ENCODE measurements at places on chromosomes 6 and 20.

DNA sequence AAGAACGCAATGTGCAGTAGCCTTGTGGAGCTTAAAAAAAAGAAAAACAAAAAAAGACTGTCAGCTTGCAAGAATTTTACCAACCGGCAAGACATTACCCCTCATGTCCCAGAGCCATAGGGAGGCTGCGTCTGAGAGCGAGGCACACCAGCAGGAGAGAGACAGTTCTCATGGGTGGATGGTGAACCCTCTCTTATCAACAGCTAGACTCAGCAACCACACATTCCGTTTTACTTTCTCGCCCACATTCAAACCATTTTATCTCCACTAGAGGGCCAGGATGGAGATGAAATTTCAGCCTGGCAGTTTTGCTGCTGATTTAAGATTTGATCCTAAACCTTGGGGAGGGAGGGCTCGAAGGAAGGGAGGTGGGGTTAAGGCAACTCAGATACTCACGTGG, 247.0 kb downstream of the ATXN1 start:
- peak; percentile 58 for DNase-seq

- DNase-seq, result no peak
Measured at GRCh38 chr20:37351689-37352607, 6.0 kb downstream of the SRC start.

- DNase-seq, result no peak
Measured at GRCh38 chr6:108764580-108764950, 83.7 kb upstream of the ARMC2 start.

GRCh38 chr20:14878676-14879019, 541.2 kb upstream of the FLRT3 start:
- DNase-seq, result no peak

GRCh38 chr6:120875900-120876299, 458.4 kb downstream of the TBC1D32 start:
- DNase-seq, result no peak

DNA sequence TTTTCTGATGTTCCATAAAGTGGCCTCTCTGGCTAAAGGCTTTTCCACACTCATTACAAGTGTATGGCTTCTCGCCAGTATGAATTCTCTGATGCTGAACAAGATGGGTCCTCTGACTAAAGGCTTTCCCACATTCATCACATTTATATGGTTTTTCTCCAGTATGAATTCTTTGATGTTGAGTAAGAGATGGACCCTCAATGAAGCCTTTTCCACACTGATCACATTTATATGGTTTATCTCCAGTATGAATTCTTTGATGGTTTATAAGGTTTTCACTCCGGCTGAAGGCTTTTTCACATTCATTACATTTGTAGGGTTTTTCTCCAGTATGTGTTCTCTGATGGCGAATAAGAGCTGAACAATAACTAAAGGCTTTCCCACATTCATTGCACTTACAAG, 20.4 kb downstream of the ZNF184 start:
- no peak for DNase-seq

DNA sequence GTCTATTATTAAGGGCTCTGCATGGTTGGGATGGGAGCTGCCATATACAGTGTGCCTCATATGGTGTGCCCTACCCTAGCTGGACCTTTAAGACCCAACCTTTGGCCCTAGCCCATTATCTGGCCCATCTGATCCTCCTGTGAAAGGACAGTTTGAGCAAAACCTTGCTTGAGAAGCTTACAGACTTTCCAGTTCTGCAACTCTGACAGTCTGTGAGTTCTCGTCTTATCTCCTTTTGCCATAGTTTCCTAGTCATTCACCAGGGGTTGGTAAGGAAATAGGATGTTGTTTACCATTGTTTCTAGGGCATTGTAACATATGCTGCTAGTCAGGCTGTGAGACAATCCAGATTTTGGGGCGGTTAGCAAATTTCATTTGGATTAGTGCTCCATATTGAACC, 17.2 kb downstream of the CTNNBL1 start:
- no peak for DNase-seq

GRCh38 chr20:60993433-60994044, 258.5 kb upstream of the CDH4 start:
- no peak for DNase-seq

DNA sequence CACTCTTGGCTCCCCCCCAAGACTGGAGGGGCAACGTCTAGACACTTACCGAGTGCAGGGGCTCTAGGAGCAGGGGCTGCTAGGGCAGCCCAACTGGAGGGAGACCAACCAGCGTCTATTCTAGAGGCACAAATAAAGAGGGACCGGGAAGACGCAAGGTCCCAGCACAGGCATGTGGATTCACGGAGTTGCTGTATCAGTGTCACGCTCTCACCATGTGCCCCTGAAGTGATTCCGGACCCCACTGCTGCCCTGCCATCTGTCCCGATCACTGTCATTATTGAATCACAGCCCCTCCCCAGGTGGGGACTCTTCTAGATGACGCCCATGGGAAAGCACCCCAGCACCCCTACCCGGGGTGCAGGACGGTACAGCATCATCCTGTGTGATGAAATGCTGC, 54.2 kb downstream of the RAMACL start:
- no peak for DNase-seq

DNA sequence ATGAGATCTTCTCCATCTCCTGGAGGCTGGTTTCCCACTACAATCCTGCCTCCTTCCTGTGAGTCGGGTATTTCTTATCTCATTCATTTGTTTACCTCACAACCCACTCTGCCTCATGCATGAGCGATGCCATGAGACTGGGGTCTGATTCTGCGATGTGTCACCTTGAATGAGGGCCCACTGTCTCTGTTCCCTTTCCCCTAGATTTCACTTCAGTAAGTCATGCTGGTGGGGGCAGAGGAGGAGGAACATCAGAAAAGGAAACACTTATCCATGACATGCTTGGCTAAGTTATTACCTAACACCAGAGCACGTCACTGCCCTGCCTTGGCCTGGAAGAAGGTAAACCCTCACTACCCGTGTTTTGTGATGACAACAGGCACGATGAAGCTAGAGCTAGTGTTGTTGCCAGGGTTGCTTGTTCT, 337.4 kb upstream of the PRDM1 start:
- peak; percentile 38 for DNase-seq

DNA sequence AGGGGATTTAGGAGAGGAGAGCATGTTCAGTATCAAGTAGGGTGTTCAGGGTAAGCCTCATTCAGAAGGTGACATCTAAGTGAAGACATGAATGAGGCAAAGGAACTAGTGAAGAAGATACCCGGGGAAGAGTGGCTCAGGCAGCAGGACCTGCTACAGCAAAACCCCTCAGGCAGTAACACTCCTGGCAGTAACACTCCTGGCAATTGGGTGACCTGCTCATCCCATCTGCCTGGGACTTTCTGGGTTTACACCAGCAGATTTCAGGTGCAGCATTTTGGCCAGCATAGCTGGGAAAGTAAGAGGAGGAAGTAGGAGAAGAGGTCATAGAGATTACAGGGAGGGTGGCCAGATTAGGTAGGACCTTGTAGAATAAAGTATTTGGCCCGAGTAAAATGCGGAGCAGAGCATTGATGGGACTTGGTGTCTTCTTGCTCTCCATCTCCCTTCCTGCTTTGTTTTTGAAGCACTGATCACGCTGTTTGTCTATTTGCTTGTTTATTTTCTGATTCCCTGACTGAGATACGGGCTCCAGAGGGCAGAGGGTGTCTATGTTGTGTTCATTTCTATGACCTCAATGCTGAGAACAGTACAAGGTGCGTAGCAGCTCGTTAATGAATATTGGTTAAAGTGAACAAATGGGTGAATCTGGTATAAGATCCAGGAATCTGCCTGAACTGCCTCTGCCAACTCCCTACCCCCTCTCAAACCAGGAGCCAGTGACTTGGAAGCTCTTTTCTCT, 88.3 kb downstream of the IYD start:
- no peak for DNase-seq

GRCh38 chr20:8589956-8590355, 457.9 kb downstream of the PLCB1 start:
- DNase-seq, result peak; percentile 35

- DNase-seq, result no peak
Measured at GRCh38 chr20:19304886-19305415, 92.5 kb downstream of the SLC24A3 start.

- DNase-seq, result peak; percentile 28
Measured at GRCh38 chr6:152575621-152576150, 61.5 kb downstream of the SYNE1 start.

DNA sequence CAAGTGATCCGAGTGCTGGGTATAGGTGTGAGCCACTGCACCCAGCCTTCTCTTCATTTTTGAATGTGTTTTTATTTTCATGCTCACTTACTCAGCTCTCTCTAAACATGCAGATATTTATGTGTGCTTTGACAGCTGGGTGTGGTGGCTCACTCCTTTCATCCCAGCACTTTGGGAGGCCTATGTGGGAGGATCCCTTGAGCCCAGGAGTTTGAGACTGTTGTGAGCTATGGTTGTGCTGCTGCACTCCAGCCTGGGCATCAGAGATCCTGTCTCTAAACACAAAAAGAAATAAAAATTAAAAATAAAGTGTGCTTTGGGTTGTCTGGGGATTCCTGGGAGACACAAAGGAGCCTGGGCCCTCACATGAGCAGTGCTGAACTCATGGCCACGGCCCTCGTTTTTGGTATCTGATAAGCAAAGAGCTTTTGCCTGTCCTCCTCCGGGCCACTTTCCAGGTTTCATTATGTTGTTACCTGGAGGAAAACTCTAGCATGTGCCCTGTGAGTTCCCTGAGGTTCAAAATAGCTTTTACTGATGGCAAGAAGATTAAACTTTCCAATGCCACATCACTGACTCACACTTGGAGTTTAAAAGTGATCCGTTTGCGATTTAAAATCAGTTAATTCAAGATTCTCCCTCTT, 78.5 kb downstream of the CD164 start:
- no peak for DNase-seq

DNA sequence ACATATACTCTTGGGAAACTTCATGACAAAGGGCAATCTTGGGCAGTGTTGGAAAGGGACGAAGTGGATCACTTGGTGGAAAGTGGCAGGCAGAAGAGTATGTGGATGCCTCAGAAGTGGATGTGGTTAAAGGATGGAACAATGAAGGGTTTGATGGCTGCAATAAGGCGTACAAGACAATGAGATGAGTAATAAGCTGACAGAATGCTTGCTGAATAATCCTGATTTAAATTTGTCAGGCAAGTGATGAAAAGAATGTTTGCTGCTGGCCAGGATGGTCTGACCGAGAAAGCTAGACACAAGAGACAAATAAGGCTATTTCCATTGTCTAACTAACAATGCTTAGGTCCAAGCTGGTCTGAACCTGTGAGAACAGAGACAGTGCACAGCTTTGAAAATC, 61.6 kb upstream of the CEP85L start:
- DNase-seq, result peak; percentile 87

DNA sequence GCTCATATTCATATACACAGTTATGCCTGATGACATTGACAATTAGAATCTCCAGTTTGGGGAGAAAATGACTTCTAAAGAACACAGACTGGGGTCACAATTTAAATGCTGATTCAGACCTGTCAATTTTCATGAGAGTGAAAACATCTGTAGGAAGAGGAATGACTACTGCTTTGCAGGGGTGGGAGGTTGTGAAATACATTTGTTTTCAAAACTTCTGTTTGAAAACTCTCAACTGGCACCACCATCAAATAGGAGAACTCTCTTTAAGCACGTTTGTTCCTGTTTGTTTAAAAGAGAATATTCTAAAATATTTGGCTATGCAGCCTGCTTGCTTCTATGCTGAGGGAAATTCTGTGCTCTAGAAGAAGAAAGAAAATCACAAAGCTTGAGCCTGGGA, 50.8 kb upstream of the ADGRF5 start:
- DNase-seq, result no peak

DNA sequence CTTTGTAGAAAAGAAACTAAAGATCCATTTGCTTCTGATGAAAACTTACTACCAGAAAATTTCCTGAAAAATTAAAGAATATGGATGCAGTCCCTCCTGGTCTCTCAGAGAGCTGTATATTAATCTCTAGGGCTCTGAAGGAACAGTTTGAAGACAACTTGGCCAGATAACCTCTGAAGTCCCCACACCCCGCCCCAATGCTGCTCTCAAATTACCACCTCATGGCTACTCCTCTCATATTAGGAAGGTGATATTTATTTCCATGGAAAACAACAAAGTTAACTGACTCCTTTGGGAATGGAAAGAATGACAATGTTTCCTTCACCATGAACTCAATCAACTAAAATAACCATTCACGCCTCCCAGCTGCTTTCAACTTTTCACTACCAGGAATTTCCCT, 408.4 kb upstream of the FLRT3 start:
- no peak for DNase-seq

DNA sequence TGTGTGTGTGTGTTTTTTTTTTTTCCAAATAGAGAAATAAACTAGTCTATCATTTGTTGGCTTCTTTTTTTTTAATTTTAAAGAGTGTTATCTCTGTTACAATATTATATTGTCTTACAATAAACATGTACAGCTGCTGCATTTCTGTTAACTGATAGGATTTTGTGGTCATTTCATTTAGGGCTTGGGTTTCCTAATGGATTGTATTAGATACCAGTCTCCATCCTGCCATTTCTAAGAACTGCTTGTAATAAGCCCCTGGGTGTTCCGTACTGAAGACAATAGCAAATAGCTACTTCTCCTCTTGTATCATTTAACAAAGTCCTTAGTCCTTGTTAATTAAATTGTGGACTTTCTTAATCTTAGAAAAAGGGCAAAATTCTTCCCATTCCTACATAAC, 45.7 kb downstream of the SOBP start:
- no peak for DNase-seq

DNA sequence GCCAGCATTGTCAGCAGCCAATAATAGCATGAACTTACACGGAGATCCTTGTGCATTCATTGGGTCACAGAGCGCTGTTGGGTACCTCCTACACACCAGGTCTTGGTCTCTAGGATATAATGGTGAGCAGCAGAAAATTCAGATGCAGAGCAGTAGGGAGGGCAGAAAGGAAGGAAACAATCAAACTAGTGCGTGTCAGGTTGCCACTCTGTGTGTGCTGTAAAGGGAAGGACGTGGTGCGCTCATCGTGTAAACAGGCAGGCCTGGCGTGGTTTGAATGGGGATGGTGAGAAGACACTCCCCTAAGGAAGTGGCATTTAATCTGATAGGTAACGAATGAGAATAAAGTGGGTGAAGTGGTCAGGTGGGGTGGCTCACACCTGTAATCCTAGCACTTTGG, 336.4 kb downstream of the CDH26 start:
- no peak for DNase-seq

DNA sequence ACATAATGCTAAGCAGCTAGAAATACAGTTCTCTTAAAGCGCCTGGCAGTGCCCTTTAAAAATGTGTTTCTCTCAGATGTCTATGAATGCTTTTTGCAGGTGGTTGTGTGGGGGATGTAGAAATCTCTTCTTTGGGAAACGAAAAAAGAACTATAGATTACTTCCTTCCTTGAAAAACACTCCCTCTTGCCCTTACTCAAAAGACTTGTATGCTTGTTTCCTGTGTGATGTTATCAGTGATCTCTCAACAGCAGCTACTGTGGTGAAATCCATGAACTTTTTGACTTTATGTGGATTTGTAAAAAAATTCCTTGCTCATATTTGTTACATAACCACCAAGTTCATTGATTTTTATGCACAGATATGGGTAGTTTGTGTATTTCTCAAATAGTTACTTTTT, 916.5 kb downstream of the QKI start:
- DNase-seq, result no peak

GRCh38 chr20:10538768-10539167, 103.7 kb downstream of the SLX4IP start:
- no peak for DNase-seq

Measured in fibroblast of skin of abdomen (primary cell).